ENCODE measurements at places on chromosomes 6 and 20.

GRCh38 chr6:39341352-39341751 is 18.9 kb upstream of the KCNK16 start:
- DNase-seq = no peak

DNA sequence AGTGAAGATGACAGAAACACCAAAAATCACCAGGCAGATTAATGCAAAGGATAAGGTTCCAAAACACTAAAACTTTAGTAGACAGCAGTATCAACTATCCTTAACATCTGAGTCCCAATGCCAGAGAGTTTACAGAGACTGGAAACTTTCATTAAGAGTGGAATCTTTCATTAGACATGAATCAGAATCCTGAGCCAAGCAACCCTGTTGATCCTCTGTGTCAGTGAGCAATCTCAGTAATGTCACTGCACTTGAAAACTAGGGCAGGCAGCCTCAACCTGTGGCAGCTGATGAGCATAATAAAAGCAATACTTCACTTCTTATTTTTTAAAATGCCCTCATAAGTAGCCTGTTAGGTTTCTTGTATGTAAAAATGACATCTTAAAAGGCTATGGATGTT is 252.8 kb upstream of the PLN start:
- DNase-seq = no peak

DNA sequence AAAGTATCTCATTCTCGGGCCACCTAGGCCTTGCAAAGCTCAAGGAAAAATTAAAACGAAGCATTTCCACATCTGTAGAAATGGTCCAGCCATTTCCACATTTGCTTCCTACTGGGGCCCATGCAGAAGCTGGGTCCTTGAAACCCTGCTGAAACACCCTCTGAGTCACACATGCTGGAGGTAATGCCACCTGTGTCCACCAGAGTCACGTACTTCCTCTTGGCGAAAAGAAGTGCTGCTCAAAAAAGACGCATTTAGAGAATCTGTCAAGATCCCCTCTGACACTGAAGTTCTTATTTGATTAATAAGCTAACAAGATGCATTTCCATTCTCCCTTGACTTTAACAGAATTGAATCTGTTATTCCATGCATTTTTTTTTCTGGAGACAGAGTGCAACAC is 423.2 kb downstream of the PREX1 start:
- DNase-seq = no peak

DNA sequence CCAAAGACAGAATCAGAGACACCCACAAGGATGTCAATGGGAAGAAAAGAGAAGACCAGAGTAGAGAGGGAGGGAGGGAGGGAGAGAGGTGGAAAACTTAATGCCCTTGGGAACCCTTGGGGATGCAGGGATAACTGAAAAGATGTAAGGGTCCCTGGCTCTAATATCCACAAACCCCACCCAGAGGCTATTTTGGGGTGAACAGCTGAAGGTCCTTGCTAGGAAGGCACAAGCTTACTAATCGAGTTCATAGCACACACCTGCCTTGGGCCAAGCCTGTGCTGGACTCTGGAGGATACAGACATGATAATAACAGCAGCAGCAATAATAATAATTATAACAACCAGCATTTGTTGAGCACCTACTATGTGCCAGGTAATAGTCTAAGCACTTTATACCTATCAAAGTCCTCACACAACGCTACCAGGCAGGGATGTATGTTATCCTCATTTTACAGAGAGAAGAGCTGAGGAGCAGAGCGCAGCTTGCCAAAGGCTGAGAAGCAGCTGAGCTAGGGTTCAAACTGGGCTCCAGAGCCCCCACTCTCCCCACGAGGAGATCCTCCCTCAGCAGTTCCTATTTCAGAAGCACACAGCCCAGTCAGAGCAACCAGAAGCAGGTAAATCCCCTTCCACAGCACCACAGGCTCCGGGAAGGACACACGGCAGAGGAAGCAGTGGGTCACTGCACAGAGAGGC is 174.2 kb downstream of the ANKRD60 start:
- DNase-seq = no peak

DNA sequence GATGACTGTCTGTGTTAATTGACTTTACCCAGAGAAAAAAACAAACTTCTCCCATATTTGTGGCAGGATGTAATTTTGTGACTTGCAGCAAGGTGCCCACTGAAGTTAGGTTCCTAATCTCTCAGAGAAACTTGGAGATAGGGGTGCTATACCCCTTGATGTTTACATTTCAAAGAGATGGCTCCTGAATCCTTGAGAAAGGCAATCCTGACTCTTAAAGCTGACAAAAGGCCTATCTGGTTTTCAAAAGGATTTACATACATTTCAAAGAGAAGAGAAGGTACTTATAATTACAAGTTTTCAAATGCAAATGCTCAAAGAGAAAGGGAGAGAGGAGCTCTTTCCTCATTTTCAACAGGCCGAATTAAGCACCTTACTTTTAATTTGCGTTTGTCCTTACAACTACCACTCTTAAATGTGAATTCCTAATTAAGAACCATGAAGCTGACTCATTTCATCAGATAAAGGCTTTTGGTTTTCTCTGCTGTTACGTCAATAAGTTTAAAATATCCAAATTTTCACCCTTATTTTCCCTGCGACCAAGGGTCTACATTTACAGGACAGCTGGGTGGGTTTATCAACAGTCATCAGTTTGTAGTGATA is 711.8 kb upstream of the MAP3K7 start:
- no peak for DNase-seq

- DNase-seq = no peak
Observed at GRCh38 chr20:48019496-48019895, 234.2 kb upstream of the SULF2 start.

DNA sequence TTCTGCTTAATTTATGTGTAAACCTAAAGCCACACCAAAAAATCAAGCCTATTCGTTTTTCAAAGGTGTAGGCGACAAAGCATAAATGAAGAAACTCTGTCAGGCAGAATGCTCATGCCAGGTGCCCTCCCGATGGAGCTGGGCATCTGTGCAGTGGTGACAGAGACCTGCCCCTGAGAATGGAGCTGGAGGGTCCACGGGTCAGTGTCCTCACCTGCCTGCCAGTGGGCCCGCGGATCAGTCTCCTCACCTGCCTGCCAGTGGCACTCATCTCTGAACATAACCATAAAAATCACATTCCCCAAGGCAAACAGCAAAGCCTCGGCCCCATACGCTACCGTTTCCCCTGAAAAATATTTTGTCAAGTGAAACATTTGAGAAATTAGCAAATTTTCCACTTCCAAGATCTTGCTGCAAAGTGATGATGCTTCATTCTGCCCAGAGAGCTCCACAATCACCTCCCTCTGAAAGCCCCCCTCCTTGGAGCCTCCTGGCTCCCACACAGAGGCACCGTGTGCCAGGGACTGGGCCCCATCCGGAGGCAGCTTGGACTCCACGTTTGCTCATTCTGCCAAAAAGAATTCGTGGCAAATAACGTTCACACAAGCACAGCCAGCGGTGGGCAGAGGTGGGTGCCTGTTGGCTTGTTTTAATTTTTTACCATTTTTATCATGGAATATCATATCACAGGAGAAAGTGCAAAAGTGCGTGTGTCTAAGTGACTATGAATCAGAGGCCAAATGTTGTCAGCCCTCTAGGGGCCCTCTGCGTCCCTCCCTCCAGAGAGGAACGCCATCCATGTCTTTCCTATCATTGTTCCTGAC is 88.8 kb downstream of the YTHDF1 start:
- no peak for DNase-seq

DNA sequence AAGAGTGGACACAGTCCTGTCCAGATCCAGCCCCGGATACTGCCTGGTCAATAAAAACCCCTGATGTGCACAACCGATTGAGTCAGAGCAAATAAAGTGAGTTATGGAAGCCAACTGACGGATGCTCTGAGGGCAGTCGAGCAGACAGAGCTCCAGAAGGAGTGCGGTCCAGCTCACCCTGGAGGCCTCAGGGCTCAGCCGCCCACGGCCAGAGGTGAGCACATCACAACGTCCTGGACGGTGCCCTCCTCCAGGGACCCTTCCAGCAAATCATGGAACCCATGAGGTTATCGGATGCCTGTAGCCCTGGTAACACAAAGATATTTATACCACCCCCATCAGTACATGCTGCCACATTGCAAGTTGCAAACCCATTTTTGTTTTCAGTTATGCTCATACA is 44.0 kb upstream of the SMOC2 start:
- no peak for DNase-seq

- no peak for DNase-seq
Observed at GRCh38 chr20:62368976-62369814, 2.1 kb upstream of the LAMA5 start.

DNA sequence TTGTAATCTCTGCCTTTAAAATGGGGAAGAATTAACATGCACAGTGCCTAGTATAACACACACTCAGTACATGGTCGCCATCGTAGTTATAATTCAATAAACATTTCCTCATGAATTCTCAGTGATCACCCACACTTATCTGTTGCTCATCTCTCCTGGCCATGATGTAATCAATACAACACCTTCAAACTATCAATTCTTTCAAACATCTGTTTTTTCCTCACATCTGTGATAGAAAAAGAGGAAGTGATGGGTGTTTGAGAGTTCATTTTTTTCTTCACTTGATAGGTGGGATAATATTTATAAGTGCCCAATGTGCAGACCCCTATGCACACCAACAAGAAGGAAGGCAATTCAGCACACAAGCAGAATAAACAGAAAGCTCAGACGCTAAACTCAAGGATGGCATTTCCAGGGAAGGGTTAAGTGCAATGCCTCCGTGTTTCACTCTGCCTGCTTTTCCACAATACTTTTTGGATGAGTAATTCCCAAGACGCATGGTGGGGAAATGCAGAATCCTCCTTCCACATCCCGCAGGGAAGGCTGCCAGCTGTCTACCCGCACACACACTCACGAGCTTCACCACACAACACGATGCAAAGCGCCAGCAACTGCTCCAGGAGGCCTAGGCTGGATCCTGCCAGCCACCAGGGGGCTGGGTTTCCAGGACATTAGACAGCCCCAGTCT is 100.3 kb downstream of the GMPR start:
- no peak for DNase-seq

GRCh38 chr6:99604166-99605073 is 2.2 kb upstream of the PRDM13 start:
- DNase-seq = no peak

GRCh38 chr20:35011589-35012226 is 56.0 kb downstream of the MYH7B start:
- no peak for DNase-seq

GRCh38 chr20:4533368-4534133 is 188.2 kb upstream of the PRND start:
- DNase-seq = no peak

- DNase-seq = no peak
Observed at GRCh38 chr20:58603721-58604120, 47.4 kb upstream of the STX16 start.

DNA sequence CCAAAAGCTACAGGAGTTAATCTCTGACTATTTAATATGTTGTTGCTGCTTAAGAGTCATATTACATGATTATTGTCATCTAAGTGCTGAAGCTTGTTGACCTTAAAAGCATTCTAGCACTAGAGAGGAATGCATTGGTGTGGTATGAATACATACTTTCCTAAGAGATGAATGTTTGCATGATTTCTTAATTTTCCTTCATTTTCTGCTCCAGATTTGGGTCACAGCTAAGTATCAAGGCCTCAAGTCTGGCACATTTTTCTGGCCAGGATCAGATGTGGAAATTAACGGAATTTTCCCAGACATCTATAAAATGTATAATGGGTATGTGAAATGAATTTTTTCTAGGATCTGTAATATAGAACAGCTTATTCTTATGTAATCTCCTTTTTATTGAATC is 53.6 kb downstream of the ENPP1 start:
- DNase-seq = no peak

- no peak for DNase-seq
Observed at GRCh38 chr6:5208057-5208456, 52.7 kb downstream of the LYRM4 start.

- DNase-seq = no peak
Observed at GRCh38 chr20:2558581-2559278, 22.4 kb downstream of the TMC2 start.

DNA sequence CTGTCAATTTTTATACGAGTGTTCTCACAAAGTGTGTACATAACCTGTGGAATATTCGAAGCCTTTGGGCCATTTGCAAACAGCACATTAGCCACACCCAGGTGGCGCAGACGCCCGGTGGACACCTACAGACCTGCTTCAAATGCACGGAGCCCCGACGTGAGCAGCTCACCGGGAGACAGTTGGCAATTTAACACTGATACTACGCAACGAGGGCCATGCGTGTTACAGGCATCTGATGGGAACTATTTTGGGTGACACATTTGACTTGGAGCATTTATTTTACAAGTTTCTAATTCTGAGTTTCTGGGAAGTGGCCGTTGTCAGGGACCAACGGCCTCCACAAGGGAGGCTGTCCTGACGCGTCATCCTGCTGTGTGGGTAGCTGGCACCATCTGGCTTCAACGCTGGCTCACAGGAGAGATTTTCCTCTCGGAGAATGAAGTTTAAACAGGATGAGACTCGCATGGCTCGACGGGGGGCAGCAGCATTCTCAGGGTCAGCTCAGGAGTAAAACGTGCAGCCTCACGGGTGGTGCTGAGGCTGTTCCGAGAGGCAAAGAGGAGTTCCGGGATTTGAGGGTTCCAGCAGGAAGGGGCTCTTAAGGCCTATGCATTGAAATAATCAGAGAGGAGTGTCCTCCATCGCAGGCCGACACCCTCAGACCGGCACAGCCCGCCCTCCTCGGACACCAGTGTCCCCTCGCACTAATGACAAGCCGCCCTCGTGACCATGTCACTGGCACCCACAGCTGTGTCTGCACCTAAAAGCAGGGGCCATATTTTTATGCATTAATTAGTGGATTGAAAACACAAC is 207.4 kb downstream of the DLL1 start:
- DNase-seq = no peak

DNA sequence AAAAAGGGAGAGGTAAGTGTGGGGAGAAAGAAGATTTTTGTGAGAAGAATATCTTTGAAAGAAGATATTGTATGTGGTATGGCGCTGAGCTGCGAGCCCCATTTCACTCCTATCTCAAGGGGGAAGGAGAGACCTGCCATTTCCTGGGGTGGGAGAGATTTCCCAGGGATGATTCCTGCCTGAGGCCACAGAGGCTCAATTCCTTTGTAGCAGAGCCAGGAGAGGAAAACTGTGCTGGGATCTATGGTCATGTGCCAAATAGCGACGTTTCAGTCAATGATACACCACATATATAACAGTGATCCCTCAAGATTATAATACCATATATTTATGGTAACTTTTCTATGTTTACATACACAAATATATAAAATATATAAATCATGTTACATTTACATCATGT is 28.9 kb downstream of the TCF21 start:
- DNase-seq = no peak

GRCh38 chr6:93679836-93680235 is 260.5 kb upstream of the EPHA7 start:
- DNase-seq = no peak

- DNase-seq = no peak
Observed at GRCh38 chr20:32336918-32337347, 21.2 kb upstream of the ASXL1 start.

- no peak for DNase-seq
Observed at GRCh38 chr6:14348389-14348788, 230.8 kb downstream of the CD83 start.

GRCh38 chr20:3218307-3218988 is 9.2 kb downstream of the ITPA start:
- DNase-seq = peak; percentile 51

- no peak for DNase-seq
Observed at GRCh38 chr6:25223490-25223991, 55.6 kb upstream of the CARMIL1 start.

- DNase-seq = no peak
Observed at GRCh38 chr6:25337431-25337830, 58.3 kb downstream of the CARMIL1 start.
